Stimulated activated CD8-positive, alpha-beta memory T cell treated with anti-CD3 and anti-CD28 coated beads, Interleukin-15, amount 100 ng/mL, for 4 hours (primary cell): ENCODE measurements at places on chromosomes 4 and X.

DNA sequence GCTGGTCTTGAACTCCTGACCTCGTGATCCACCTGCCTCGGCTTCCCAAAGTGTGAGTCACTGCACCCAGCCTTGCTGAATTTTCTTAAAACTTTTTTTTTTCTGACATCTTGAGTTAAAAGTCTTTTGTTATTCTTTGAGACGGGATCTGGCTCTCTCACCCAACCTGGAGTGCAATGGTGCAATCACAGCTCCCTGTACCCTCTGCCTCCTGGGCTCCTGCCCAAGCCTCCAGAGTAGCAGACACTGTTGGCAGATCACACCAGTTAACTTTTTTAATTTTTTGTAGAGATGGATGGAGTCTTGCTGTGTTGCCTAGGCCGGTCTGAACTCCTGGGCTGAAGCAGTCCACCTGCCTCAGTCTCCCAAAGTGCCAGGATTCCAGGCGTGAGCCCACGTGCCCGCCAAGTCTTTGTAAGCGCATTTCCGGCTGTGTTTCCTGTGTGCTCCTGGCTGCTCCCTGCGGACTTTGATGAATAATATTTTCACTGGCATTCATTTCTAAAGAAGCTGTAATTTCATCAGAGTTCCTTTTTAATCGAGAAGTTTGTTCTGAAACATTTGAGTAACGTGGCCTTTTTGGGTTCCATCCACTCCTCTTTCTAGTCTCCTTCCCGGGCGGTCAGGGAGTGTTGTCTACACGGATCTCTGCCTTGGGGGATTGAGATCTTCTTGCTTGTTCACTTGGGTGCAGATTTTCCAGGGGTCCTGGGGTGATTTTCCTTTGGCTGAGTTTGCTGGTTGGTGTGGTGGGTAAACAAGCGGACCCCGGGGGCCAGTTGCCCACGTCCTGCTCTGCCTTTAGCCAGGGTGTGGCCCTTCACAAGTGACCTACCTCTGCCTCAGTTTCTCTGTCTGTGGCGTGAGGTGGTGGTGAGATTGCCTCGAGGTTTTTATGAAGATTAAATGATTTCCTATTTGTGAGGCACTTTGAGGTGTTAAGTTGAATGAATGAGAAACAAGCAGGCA, 44.4 kb downstream of the PCGF3 start:
- DNase-seq, result no peak

GRCh38 chrX:97158269-97158668, 274.6 kb downstream of the RPA4 start:
- no peak for DNase-seq

DNA sequence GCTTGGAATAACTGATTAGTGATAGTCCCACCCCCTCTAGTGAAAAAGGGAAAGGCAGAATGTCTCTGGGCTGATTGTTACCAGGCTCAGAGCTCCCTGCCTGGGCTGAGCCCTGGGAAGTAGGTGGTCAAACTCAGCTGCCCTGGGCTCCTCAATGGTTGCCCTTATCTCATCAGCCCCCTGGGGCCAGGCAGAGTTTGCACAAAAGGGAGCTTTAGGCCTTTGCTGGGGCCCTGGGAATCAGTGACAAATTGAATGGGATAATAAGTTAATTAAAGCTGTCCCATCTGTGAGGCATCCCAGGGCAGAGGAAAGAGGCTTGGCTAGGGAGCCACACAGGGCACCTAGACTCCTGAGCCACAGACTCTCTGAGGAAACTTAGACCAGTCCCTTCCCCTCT, 89.0 kb downstream of the EFNB1 start:
- DNase-seq, result no peak

DNA sequence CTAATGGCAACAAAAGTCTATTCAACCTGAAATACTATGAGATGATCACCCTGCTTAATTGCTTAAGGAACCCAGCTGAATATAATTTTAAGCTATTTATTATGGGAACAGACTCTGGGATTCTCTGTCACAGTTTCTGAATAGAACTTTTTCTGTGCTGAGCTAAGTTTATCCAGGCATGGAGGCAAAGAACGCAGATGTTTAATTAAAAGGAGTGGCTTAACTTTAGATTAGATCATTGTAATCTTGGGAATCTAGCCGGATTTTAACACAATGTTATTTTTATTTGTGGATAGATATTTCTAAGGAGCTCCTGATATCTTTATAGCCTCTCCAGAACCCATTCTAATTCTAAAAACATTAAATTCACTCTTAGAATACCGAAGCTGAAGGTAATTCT, 353.4 kb downstream of the STIM2 start:
- DNase-seq, result no peak

DNA sequence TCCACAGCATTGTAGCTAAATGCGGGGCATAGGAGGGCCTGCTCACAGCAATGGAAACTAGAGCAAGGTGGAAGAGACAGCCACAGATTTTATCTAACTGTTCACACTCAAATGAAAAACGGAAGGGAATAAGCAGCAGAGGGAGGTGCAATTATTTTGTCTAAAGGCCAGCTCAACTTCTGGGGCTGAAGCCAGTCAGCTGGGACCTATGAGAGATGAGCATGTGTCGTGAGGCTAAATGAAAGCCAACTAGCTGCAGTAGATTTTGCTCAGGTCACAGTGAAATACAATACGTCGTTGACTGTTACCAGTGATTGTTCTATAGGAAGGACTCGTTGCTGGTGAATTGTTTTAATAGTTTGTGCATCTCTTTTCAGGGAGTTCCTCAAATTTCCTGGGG, 26.4 kb upstream of the FGFBP2 start:
- no peak for DNase-seq
